Fibroblast of skin of scalp (primary cell): ENCODE measurements at places on chromosomes 12 and 14.

- no peak for DNase-seq
These were observed 914 bp upstream of the CCND2 start for GRCh38 chr12:4272424-4273272.

DNA sequence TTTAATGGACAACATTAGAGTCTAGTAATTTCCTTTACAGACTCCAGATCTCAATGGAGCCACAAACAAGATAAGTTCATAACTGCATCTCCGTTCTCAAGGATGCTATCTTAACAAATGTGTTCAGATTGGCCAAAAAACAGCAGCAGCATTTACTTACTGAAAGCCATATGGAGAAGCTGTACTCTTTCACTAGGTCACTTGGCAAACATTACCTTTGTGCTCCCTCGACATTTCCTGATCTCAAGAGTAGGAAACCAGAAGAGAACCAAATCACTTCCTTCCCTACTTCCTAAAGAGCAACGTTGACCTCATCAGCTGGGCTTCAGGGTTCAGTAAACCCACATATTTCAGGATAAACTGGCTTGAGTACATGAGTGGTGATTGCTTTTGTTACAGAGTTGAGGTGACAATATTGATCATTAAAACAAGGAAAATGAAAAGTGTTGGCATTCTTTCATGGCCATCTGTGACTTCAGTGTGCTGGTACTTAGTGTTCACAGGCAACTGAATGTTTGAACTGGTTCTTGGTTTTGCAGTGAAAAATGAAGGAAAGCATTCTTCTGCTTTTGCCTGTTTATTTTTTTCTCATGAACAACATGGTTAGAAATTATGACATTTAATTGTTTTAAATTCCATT lies 449.6 kb downstream of the TMEM117 start:
- no peak for DNase-seq

DNA sequence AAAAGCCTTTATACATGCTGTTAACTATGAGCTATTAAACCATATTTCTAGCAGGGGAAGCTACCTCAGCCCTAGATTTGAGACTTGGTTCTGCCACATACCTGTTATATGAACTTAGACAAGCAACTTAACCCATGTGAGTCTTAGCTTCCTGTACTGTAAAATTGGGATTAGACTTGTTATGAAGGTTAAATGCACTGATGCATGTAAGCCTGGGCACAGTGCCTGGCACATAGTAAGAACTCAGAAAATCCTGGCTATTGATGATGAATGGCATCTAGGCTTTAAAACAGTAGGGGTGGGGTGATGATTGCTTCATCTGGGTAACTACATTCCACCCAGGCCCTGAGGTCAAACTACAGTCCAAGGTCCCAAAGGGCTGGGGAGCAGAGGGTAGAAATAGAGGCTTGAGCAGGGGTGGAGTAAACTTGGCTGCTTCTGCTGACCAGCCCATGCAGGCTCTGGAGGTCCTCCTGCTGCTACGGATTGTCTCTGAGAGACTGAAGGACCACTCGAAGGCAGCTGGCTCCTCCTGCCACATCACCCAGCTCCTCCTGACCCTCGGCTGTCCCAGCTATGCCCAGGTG lies 11.3 kb downstream of the ESPL1 start:
- no peak for DNase-seq

DNA sequence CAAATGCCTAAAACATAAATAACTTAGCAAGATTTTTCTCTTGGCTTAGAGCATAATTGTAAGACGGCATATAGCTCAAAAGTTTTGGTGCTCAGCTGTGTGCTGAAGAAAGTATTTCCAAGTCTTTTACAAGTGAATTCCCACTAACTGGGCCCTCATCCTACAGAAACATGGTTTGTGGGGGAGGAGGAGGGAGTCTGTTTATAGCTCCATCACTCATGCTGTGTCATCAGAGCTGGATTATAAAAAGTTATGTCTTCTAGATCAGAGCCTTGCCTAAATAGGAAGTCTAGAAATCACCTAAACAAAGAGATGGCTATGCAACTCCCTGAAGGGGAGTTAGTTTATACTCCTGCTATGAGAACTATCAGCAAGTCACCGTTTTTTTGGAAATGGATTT lies 65.9 kb upstream of the OTOGL start:
- peak; percentile 92 for DNase-seq

DNA sequence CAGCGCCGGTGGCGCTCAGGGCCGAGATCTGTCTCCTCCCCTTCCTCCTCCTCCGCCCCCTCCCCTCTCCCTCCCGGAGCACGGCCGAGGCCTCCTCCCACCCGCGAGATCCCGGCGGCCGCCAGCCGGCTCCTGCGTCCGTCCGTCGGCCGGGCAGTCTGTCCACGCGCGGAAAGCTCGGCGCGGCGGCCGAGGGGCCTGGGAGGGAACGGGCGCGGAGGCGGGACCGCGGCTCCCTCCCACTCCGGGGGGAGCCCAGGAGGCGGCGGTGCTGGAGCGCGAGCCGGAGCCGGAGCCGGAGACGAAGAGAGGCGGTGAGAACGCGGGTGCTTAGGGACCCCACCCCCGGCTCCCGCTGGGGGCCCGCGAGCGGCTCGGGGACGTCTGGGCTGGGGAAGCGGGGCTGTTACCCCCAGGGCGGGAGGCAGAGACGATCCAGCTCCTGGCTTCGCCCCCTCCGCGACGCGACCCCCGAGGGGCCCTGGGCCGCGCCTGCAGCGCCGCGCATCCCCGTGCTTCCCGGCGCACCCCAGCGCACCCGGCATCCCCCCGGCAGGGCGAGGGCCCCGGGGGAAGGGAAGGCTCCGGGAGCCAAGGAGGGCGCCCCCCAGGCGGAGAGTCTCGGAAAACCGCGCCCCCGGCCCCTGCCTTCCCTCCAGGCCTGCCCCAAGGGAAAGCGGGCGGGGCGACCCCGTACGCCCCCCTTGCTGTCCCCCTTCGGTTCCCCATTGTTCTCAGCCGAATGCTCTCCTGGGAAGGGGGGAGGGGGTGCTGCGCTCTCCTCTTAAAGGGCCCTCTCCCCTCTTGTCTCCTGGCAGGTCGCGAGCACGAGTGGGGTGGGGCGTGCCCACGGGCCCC lies at the start of gene DTX1:
Gene DTX1, plus strand, starts transcription at position 100 of the 858 bp plus-strand sequence. CDS start 1,463 bp downstream, outside the sequence.
- no peak for DNase-seq

DNA sequence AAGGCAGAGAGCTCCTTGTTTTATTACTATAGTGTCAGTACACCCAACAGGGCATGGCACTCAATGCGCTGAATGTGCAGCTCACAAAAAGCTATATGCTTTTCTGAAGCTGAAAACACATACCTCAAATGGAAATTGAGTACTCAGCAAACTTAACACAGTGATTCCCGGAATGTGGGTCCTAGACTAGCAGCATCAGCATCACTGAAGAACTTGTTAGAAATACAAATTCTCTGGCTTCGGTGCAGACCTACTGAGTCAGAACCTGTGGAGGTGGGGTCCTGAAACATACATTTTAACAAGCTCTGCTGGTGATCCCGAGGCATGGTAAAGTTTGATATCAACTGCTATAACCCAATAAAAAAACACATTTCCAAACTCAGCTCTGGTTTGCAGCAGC lies 14.9 kb downstream of the RERG start:
- DNase-seq, result no peak
